Activated CD4-positive, alpha-beta T cell treated with anti-CD3 and anti-CD28 coated beads for 36 hours (primary cell): ENCODE measurements at places on chromosomes 2 and 18.

DNA sequence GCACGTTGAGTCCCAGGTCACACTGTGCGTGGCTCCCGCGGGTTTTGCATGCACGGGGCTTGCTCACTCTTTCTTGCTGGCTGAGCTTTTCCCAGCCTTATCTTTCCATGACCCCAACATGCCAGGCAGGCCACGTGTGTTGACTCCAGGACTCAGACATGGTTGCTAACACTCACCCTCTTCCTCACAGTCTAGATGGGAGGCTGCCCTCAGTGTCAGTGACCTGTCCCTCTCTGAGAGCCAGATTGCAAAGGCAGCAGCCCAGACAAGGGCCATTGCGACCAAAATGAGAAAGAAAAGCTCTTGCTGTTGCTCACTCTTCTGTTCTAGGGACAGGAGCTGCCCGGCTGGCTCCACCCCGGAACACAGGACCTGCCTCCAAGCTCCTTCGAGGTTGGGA is 113.7 kb downstream of the TMEM18 start:
- H3K4me3 ChIP-seq = no peak overlapping the region
- H3K27ac ChIP-seq = no peak overlapping the region
- no peak for DNase-seq
- H3K36me3 ChIP-seq = no peaks in the 10 kb centered on the region
- peaks cover 13% of the 10 kb centered on the region for H3K27me3 ChIP-seq
- H3K4me1 ChIP-seq = no peaks in the 10 kb centered on the region

GRCh38 chr18:37238282-37239108 is 327.1 kb downstream of the CELF4 start:
- H3K4me3 ChIP-seq = no peak overlapping the region
- no peaks in the 10 kb centered on the region for H3K4me1 ChIP-seq
- H3K27me3 ChIP-seq = peaks cover 8% of the 10 kb centered on the region
- H3K27ac ChIP-seq = no peak overlapping the region
- no peaks in the 10 kb centered on the region for H3K36me3 ChIP-seq

DNA sequence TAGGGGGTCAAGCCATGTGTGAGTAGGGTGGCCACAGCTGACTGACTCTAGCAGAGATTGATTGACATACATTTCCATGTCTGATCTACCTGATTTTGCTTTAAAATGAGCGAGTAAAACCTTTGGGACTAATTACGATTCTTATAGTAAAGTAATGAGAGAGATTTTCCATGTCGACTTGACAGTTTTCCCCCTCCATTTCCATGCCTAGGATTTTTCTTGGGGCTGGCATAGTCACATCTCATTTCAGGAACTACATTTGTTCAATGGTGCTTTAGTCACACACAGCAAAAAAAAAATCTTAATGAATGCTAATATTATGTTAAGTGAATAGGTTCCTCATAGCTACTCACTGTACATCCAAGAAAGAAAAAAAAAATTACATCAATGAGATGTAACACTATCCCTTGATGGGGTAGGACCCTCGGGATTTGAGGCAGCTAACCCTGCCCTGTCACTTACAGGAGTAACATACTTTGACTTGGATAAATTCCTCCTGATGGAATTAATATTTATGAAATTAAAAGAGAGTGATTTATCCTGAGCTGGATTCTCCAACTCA is 690.9 kb downstream of the TDRD15 start:
- no peaks in the 10 kb centered on the region for H3K27me3 ChIP-seq
- no peak for DNase-seq
- no peaks in the 10 kb centered on the region for H3K36me3 ChIP-seq
- H3K4me3 ChIP-seq = no peak overlapping the region

DNA sequence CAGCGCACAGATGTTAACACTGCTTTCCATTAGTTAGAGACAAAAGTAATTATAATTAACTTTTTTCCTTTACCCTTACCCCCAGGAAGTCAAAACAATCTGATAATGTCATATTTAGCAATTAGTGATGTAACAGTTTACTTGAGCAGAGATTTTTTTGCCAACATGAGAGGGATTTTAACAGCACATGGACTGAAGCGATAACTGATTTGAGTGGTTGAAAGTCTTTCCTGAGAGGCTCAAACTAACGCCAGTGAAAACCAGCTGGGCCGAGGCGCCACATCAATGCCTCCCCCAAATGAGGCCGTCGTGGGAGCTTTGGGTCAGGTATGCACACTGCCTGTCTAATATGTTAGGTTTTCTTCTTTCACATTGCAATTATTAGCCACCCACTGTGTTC is 469.9 kb upstream of the SMIM21 start:
- H3K4me3 ChIP-seq = no peak overlapping the region
- no peak for DNase-seq

GRCh38 chr2:66596256-66596655 is 161.3 kb downstream of the MEIS1 start:
- no peak overlapping the region for H3K4me3 ChIP-seq
- DNase-seq = no peak
- H3K36me3 ChIP-seq = no peaks in the 10 kb centered on the region
- H3K27me3 ChIP-seq = peaks cover 2% of the 10 kb centered on the region
- no peaks in the 10 kb centered on the region for H3K4me1 ChIP-seq

DNA sequence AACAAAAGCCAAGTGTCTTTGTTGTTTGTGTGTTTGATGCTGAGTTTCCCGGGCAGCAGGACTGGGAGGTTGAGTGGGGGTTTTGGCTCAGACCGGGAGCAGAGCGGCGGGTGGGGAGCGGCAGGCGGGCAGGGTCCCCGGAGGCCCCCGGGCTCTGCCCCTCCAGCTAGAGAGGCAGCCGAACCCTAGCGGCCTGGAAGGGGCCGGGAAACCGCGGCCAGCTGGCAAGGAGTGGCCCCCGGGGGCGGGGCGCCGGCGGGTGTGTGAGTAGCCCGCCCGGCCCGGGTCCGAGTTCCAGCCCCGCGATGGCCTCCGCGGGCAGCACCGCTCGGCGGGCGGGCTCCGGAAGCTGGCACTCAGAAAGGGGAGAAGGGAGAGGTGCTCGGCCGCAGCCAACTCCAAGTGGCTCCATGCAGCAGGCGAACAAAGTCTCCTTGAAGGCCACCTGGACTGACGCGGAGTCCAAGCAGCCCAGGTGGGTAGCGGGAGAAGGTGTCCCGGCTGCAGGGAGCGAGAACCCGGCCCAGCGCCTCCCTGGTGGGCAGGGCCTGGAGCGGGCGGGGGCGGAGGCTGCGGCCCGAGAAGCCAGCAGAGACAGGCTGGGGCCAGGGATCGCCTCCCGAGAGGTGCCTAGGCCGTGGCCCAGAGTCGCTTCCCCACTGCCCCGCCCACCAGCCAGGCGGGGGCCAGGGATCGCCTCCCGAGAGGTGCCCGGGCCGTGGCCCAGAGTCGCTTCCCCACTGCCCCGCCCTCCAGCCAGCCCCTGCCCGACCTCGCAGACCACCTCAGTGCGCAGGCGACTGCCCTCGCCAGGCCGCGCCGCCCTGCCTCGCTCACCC is at the start of gene ANKRD53:
TSS of gene ANKRD53 (plus strand) at position 290 of the 839 bp plus-strand sequence. CDS start at position 306, 16 bp downstream.
- peak within 1 kb of the TSS; percentile 54 for H3K4me3 ChIP-seq
- peaks cover 17% of the 10 kb centered on the region for H3K4me1 ChIP-seq
- H3K36me3 ChIP-seq = peaks cover 3% of the 10 kb centered on the region
- H3K27me3 ChIP-seq = no peaks in the 10 kb centered on the region
- DNase-seq = peak; percentile 37

DNA sequence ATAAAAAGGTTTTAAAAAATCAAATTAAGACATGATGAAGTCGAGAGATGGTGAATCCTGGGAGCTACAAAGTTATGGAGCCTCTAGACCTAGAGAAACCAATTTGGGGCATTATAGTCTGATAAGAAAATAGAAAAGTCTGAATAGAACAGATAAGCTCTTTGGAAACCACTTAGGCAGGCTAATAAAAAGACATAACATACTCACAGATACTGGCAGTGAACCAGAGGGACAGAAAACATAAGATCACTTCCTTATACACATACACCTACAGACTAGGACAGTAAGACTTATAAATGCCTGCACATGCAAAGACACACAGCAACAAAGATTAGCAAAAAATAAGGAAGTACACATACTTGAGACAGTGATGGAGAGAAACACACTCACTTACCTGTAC is 20.0 kb downstream of the SMC6 start:
- no peaks in the 10 kb centered on the region for H3K27me3 ChIP-seq
- H3K36me3 ChIP-seq = peaks cover 40% of the 10 kb centered on the region
- no peak overlapping the region for H3K27ac ChIP-seq
- no peak for DNase-seq

DNA sequence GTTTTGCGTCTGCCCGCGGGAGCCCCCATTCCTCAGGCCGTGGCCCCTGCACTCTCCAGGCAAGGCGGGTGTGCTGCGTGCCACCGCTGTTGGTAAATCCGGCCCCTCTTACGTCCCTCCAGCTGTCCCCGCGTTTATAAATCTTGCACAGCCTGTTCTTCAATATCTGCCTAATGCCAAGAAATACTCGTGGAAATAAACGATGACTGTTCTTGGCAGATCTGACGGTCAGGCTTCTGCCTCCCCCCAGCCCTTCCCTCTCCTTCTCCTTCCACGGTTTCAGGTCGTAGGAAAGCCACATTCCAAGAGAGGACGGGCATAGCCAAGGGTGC is 20.5 kb downstream of the ODC1 start:
- H3K4me3 ChIP-seq = no peak overlapping the region
- no peaks in the 10 kb centered on the region for H3K27me3 ChIP-seq
- H3K4me1 ChIP-seq = peaks cover 5% of the 10 kb centered on the region
- no peak for DNase-seq
- H3K36me3 ChIP-seq = peaks cover 8% of the 10 kb centered on the region

DNA sequence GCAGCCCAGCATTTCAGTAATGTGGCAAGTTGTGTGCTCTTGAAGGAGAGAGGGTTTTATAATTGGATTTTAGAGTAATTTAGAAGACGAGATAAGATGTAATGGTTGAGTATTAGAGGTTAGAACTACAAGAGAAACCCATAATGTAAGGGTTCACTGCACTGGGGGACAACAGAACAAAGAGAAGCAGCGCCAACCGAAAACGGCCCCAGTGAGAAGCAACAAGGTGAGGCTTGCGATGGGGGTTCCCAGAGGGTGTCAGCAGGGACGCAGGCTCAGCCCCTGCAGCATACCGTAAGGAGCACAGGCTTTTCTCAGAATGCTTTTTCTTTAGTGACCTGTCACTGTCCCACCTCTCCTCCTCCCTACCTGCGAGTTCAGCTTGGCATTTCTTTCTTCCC is 183.9 kb upstream of the ETAA1 start:
- H3K27ac ChIP-seq = no peak overlapping the region
- no peaks in the 10 kb centered on the region for H3K36me3 ChIP-seq
- H3K4me3 ChIP-seq = no peak overlapping the region
- no peak for DNase-seq

DNA sequence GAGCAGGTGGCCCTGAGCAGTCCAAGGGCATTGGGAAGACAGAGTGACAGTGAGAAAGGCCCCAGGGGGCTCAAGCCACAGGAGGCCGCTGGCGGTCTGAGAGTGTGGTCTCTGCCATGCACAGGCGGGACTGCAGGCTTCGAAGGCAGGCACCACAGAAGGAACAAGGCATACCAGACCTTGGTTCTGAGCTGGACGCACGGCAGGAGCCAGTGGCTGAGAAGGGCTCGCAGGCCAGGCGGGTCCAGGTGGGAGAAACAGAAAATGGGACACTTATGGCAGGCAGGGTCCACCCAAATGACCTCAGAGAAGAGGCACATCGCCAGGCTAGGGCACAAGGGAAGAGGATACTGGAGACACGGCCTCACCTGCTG is 14.9 kb downstream of the HJURP start:
- no peak overlapping the region for H3K4me3 ChIP-seq
- no peak overlapping the region for H3K27ac ChIP-seq
- H3K4me1 ChIP-seq = peaks cover 14% of the 10 kb centered on the region
- no peaks in the 10 kb centered on the region for H3K27me3 ChIP-seq
- H3K36me3 ChIP-seq = peaks cover 87% of the 10 kb centered on the region

DNA sequence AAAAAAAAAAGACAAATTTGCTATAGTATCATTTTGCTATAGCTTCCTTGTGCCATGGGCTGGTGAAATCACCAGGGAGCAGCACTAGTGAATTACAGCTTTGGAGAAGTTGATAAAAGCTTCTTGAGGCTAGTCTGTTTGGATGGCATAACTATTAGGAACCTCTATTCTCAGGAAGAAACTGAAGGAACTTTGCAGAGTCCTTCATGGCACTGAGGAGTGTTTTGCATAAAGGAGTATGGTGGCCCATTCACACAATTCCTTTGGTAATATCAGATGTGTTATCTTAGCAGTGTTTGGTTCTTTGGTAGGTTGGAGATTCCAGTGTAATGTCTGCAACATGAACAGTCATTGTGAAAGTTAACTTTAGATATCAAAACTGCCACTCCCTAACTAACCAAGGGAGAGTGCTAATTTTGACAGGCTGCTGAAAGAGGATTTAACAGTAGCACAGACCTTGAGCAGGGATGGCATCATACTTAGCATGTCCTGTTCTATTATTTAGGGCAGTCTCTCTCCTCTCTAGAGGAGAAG is 76.6 kb upstream of the ZFP36L2 start:
- no peak overlapping the region for H3K27ac ChIP-seq
- H3K27me3 ChIP-seq = no peaks in the 10 kb centered on the region
- peaks cover 21% of the 10 kb centered on the region for H3K4me1 ChIP-seq
